Body of pancreas (tissue), 4 donors: ENCODE measurements at places on chromosomes 2 and 18.
A peak's percentile ranks its signal among the peaks of the same experiment; 100 is the strongest.

- no peak overlapping the region for H3K4me3 ChIP-seq
- no peaks in the 10 kb centered on the region for H3K27me3 ChIP-seq
These were observed 342.0 kb upstream of the ACVR2A start for GRCh38 chr2:147502711-147503290.

- no peaks in the 10 kb centered on the region for H3K36me3 ChIP-seq
- peak overlapping the region; percentile 73 for H3K27ac ChIP-seq
- no peaks in the 10 kb centered on the region for H3K27me3 ChIP-seq
- no peak overlapping the region for H3K4me3 ChIP-seq
These were observed 46.6 kb upstream of the TPO start for GRCh38 chr2:1366546-1367134.

DNA sequence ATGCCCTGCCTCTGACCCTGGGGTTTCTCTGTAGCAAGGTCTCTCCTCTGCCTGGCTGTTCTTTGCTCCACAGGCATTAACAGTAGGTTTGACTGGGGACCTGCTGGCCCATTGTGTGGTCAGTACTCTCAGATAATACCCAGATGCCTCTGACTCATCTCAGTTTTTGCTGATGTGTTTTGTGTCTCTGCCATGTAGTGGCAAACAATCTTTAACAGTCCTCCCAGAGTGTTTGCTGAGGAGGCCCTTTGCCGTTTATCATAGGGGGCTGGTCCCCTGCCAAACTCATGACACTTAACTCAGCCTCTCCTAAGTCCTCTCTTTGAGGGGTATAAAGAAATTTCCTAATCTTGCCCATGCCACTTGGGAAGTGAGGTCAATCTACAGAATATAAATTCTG, 793.7 kb upstream of the FANCL start:
- no peak for DNase-seq
- no peak overlapping the region for H3K27ac ChIP-seq
- H3K27me3 ChIP-seq, result no peaks in the 10 kb centered on the region
- H3K4me3 ChIP-seq, result no peak overlapping the region

DNA sequence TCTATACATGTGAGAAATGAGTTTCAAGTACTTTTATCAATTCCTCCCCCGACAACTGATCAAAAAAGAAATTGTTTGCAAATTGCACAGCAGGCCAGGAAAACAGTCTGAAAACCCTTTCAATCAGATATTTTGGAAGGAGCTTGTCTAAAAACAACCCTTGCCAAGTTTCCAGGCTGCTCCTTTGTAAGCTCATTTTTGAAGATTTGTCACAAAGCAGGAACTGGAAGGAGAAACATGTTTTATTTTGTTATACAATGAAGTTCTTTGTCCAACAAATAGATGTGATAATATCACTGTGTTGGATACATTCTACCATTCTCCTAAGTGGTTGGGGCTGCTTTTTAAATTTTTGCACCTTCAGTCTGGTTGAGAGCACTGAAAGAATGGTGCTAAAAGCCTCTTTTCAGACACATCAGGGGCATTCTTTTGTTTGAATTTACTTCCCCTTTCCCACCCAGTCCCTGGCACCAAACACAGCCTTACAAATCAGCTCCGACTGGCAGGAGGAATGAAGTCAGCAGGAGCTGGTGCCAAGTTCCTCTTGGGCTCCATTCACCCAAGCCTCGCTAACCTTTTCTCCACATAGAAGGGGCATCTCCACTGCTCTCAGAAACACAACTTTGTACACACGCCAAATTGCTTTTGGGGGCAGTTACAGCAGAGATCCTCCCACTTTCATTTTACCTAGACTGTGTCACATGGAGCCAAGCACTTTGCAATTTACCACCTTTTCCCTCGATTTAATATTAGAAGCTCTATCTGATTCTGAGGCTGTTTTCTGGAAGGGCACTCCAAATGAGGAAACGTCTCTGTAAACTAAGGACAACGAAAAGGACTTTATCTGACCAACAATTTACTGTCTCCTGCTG, 88.0 kb downstream of the C1D start:
- no peaks in the 10 kb centered on the region for H3K36me3 ChIP-seq
- no peak overlapping the region for H3K4me3 ChIP-seq
- H3K27me3 ChIP-seq, result no peaks in the 10 kb centered on the region
- peaks cover 7% of the 10 kb centered on the region for H3K4me1 ChIP-seq

- no peaks in the 10 kb centered on the region for H3K36me3 ChIP-seq
- H3K27me3 ChIP-seq, result no peaks in the 10 kb centered on the region
- H3K4me1 ChIP-seq, result peaks cover 12% of the 10 kb centered on the region
- no peak overlapping the region for H3K4me3 ChIP-seq
- peak; percentile 59 for DNase-seq
These were observed 102.5 kb downstream of the BARD1 start for GRCh38 chr2:214706986-214707385.

DNA sequence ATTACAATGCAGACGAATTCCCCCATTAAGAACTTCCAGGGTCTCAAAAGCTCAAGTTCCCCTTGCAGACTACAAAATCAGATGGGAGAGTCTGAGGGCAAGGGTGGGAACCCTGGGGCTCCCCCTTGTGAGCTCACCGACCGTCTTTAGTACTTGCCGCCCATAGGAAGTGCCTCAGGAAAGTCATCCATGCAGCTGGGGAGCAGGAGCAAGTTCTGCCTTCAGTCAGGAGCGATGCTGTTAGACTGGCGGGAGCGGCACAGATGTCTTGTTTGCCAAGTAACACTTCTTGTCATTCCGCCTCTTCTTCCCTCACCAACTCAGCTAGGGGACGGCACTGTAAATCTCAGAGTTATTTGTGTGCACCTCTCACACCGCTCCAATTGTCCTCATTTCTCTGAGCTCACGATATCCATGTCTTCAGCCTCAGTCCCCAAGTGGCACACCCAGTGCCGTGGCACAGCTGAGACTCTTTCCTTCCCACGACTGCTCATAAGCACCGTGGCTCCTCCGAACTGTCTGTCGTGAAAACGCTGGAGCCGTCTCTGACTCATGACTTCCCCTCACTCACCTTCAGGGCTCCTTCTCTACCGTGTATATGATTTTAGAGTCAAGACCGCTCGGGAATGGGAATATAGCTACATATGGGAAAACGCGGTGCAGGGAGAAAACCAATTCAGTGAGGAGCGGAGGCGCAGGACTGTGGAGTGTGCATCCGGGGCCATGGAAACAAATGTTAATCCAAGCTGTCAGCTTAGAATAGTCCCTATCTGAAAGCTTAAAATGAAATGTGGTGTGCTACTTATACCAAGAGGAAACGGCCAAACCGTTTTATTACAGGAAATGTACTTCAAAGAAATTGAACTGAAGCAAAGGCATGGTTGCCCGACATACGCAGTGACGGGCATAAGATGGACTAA, 34.0 kb downstream of the UXS1 start:
- H3K4me3 ChIP-seq, result no peak overlapping the region
- no peaks in the 10 kb centered on the region for H3K27me3 ChIP-seq
- peaks cover 11% of the 10 kb centered on the region for H3K4me1 ChIP-seq
